SIG-M5 (cell line): ENCODE measurements at places on chromosomes 5 and 9.

- no peak for DNase-seq
Measured at GRCh38 chr5:8208307-8208706, 339.4 kb downstream of the MTRR start.

GRCh38 chr9:7304627-7304995 lies 495.0 kb downstream of the DMAC1 start:
- DNase-seq, result no peak

GRCh38 chr5:180804129-180804618 lies 1.6 kb upstream of the MGAT1 start:
- no peak for DNase-seq

DNA sequence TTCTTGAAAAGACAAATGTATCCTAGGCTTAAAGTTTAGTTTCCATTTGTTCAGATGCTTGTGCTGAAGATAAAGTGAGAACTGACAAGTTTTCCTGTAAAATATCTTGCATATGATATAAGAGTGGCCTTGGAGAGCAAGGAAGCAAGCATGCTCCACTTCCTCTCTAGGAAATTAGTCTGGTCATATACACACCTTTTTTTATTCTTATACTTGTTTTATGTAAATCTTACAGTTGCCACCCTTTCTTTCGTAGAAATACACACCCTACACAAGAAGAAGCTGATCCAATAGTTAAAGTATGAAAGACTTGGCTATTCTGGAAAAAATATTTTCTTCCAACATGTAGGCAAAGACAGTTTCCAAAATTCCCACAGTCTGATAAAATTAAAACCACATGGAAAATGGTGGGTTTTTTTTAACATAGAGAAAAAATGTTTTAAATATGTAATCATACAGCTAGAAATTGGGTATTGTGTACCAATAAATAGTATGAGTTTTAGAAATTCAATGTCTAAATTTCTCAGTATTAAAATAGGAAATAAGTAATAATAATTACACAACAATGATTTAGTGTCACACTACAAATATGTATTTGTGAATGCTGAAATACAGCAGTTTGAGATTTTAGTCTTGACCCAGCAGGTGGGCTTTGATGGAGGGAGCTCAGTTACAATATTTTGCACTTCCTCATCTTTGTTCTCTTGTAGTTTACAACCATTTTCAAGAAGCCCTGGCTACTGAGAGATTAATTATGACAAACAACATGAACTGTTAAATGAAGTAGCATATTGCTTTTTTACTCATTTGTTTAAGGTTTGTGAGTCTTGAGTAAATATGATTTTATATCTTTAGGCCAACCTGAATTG lies 185.7 kb upstream of the GNA14 start:
- DNase-seq, result no peak

GRCh38 chr5:7094626-7095025 lies 301.3 kb upstream of the ADCY2 start:
- DNase-seq, result no peak

DNA sequence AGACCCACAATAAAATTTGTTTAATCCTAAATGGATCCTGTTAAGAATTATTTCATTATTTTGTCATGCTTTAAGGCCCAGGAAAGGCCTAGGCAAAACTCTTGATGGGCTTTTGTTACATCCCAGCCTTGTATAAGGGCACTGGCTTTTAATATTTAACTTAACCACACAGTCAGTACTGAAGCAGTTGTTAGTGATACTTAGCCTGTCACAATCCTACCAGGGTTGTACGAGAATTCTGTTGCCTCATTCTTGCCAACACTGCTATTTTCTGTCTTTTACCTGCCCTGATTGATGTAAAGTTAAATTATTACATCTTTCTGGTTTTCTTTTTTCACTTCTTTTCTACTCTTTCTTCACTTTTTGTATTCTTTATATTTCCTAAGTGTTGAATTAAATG lies 10.9 kb downstream of the ZNF169 start:
- no peak for DNase-seq

- DNase-seq, result no peak
Measured at GRCh38 chr5:116135344-116135743, 50.5 kb downstream of the COMMD10 start.

- DNase-seq, result no peak
Measured at GRCh38 chr5:121969660-121970295, 8.0 kb downstream of the SRFBP1 start.

- no peak for DNase-seq
Measured at GRCh38 chr5:111439473-111440075, 72.8 kb downstream of the STARD4 start.

DNA sequence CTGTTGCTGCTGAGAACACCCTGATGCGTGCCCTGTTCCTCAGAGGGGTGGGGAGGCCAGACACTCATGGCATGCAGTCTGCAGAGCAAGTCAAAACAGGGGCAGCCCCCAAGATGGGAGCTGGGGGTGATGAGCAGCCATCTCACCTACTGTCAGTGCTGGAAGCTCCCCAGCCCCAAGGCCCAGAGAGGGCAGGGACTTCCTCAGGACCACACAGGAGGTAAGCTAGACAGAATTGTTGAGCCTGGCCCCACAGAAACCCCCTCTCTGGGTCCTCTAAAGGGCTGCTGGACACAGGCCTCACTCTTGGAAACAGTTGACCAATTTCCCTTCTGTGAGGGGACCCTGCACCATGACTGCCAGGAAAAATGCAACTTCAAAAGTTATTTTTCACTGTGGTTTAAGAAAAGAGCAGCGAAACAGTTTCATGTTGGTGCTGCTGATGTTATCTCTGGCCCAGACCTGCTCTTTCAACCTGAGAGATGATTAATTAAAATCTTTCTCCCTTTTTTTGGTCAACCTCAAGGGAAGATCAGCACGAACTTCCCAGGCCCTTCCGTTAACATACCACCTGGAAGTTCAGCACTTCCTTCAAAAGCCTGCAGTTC lies 9.6 kb downstream of the CSF2 start:
- DNase-seq, result no peak

DNA sequence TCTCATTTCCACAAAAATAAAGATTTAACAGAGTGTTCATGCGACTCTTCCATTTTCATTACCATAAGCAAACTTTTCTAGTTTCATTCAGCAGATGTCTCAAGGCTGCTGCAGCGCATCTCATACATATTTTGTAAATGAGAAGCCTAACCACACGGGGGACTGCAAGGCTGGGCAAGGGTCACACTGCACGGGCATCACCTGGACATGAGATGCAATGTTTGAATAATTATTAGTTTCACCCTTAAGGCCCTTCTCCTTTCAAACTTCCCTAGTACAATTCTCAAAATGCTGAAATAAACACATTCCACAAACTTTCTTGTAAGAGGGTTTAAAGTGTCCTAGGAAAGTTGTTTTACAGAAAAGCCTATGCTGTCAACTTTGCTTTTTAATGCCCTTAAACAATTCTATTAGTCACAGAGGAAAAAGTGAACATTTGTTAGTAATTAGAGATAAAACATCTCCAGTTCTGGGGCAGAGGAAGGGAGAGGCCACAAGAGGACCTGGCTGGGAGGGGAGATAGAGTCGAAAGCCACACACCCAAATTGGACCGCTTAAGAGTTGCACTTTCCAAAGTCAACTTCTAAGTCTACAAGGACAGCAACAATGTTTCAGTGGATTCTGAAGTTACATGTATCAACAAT lies 1.3 kb downstream of the DENND1A start:
- no peak for DNase-seq

GRCh38 chr5:142676318-142676717 lies 9.6 kb downstream of the FGF1 start:
- DNase-seq, result no peak

DNA sequence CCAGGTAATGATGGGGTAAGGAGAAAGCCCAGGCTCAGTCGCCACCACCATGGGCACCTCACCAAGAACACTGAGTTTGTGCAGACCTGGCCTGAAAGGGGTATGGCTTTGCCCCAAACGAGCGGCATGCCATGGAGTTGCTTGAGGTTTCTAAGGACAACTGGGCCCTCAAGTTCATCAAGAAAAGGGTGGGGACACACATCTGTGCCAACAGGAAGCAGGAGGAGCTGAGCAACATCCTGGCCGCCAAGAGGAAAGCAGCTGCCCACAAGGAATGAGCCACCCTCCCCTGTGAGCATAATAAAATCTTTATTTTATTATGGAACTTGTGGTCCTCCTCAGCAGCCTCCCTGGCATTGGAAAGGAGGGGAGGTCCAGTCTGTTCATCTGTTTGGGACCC lies 23.8 kb downstream of the CD14 start:
- no peak for DNase-seq

- no peak for DNase-seq
Measured at GRCh38 chr9:4796988-4797853, 4.5 kb downstream of the RCL1 start.

- no peak for DNase-seq
Measured at GRCh38 chr9:109383947-109384346, 63.1 kb upstream of the EPB41L4B start.

DNA sequence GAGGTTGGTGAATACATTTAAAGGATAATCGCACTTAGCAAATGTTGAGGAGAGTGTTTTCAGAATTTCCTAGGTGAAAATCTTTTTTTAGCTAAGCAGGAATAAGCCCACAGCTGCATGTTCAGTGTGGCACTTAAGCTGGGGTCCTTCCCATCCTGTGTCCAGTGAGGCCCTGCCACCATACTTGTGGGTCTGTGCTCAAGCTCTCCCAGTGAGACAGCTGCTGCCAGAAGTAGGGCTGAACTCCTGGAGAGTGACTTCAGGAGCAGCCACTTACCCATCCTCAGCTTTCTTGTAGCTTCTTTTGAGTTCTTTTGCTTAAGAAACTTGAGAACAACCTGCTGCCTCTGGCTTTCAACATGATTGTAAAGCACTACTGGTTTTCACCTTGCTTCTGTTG lies 110.0 kb upstream of the DHFR start:
- no peak for DNase-seq

DNA sequence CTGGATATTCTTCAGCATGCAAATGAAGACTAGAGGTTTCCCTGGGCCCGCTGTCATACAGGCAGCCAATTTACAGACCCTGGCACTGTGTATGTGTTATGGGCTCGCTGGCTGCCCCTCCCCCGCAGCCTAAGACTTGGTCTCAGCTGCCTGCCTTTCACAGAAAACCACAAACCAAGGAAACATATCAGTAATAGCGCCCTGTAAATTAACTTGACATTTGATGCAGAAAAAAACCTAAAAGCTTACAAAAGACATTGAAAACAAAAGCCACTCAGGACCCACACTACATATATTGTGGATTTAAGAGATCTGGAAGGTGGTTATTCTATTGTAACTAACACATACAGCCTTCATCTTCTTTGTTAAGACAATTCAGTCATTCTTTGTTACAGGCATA lies 287.0 kb upstream of the TMEM161B start:
- no peak for DNase-seq

DNA sequence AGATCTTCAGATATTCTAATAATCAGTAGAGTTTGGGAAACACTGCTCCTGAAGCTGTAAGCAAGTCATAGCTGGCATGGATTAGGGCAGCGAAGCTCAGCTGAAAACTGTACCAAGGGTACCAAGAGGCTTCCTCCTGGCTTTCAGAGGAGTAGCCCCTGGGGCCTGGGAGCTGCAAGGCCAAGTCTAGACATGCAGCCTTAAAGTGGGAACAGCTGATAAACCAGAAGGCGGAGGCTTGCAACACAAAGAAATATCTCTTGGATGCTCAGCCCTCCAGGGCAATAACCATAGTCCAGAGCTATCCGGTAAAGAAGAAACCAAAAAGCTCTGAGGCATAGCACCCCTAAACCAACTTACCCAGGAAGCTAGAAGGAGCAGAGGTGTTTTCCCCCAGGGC lies 51.5 kb downstream of the MRPS30 start:
- no peak for DNase-seq

DNA sequence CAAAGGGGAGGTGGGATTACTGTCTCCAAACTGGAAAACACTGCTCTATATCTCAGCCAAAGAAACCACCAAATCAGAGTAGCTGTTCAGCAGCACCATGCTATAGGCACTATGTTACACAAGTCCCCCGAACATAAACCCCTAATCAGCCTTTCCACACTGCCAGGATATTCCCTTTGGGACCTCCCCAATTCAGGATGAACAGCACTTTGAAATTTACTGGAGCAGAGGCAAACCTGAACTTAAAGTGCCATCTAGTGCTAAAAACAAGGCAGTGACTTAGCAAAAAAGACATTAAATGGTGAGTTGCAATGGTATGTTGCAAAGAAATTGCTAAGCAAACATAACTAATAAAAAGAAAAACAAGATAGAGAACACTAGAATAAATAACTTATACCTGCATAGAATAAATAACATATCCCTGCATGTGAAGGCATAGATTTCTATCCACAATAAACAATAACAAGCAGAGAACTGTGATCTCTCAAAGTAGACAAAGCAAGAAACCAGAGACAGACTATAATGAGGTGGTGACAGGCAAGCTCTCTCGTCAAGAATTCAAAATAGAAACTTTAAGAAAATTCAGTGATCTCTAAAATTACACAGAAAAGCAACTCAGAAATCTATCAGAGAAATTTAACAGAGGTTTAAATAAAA lies 584.4 kb upstream of the ACO1 start:
- DNase-seq, result no peak

DNA sequence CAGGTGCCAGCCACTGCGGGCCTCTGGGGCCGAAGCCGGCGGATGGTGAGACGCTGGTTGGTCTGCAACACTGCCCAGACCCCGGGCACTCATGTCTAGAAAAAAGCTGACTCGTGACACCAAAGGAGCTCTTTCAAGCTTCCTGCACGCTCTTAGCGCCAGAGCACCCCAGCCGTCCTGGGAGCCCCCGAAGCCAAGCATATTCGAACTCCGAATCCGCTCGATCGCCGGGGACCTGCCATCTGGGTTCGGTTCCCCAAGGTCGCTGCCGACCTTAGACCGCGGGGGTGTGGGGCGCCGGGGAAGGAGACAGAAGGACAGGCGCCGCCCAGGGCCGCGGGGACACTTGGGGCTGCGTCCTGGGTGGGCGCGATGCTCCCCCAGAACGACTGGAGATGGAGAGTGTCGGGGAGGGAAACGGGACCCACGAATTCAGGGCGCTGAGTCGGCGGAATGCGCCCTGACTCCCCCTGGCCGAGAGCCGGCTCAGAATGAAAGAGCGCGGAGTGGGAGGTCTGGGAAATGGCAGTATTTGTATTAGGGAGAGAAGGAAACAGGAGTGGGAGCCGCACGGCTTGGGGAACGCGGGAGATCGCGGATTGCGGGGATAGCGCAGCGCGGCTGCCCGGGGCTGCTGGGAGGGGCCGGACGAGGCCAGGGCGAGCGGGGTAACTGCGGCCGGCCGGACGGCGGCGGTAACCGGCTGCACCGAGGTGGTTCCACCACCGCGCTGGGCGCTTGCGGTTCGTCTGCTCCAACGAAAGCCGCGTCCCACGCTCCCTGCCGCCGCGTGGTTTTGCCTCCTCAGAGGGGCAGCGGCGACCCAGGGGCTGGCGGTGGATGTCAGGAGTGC lies 20.1 kb upstream of the MARCHF6 start:
- no peak for DNase-seq

DNA sequence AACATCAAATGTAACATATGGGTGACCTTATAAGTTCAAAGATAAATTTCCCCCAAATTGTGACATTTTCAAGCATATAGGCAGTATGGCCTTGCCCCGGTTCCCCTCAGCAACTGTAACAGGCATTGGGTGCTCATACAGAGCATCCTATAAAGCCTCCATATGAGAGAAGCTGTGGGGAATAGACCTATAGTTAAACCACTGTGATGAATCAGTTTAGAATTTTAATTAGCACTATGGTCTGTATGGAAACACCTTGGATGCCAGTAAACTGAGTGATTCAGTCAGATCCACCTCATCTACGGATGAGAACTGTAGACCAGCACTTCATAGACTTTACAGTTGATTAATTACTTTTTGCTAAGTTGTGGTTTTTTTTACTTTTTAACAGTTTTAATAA lies 79.4 kb downstream of the ERCC6L2 start:
- no peak for DNase-seq
